ENCODE measurements at places on chromosomes 7 and 10.

DNA sequence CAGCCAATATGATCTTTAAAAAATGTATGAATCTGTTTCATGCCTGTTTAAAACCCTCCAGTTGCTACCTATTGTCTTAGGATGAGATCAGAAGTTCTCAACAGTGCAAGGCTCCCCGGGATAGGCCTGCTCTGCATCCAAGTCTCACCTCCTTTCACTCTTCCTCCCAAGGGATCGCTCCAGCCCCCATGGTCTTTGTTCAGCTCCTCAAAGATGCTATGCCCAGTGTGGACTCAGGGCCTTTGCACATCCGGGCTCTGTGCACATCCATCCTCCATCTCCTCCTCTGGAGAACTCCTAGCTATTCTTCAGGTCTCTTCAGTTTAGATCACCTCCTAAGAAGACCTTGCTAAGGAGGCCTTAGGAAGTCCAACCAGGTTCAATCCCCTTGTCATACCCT lies 82.7 kb upstream of the LEP start:
- DNase-seq: no peak

- DNase-seq: no peak
Observed at GRCh38 chr10:47161465-47161864, 138.5 kb upstream of the GDF10 start.

DNA sequence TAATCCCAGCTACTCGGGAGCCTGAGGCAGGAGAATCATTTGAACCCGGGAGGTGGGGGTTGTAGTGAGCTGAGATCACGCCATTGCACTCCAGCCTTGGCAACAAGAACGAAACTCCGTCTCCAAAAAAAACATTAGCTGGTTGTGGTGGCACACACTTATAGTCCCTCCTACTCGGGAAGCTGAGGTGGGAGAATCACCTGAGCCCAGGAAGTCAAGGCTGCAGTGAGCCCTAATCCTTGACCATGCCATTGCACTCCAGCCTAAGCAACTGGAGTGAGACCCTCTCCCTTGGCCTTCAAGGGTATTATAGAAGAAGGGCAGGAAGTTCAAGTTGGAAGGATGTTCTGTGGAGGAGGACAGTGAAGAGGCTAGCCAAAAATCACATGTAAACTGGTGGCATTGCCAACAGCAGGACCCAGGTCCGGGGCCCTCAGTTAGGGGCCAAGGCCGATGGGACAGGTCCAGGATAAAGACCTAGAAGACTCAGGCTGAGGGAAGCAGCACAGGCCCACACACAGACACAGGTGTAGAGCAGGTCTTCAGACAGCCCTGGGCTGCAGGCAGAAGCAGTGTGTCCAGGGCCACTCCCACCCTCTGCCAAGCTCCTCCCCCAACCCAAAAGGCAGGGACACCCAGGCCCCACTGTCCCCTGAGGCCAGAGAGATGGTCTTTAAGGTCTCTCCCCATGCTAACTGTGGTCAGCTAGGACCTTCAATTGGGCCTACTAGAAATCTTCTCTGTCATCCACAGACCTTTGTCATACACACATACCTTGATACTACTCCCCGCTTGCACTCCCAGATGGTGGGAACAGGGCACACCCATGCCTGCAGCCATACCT lies 8.4 kb upstream of the SAMD8 start:
- no peak for DNase-seq

GRCh38 chr7:90692947-90693346 lies 96.8 kb downstream of the CDK14 start:
- DNase-seq: no peak

DNA sequence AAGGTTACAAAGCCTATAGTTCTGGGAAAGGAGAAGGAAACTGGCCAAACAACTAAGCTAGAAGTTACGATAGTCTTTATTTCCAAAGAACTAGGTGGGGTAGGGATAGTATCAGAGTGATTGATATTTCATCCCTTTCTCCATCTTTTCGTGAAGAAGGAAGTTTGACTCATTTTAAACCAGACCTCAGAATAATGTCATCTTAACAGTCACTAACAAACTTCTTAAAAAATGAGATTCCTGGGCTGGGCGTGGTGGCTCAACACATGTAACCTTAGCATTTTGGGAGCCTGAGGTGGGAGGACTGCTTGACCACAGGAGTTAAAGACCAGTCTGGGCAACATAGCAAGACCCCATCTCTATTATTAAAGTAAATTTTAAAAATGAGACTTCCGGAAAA lies 69.4 kb downstream of the ARL4A start:
- DNase-seq: no peak

- DNase-seq: no peak
Observed at GRCh38 chr10:52950578-52950977, 178.0 kb upstream of the MBL2 start.

DNA sequence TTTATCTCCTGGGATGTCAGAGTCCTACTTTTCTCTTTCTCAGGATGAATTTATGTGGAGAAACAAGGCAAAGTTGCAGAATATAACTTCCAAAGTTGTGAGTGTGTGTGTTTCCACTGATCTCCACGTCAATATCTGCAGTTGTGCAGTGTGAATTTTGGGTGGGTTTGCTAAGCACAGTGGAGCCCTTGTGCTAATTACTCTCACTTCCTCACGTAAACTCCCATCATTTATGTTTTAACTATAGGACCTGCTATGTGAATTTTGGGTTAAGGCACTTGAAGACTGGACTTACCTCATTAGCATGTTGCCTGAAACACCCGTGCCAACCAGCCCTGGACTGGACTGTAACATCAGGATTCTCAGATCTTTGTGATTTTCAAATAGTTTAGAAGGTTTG lies 51.9 kb upstream of the NPVF start:
- DNase-seq: no peak

- peak; percentile 95 for DNase-seq
Observed at GRCh38 chr10:69327463-69328379, 49.4 kb downstream of the HK1 start.

- no peak for DNase-seq
Observed at GRCh38 chr10:68052463-68052862, 22.6 kb downstream of the HERC4 start.

DNA sequence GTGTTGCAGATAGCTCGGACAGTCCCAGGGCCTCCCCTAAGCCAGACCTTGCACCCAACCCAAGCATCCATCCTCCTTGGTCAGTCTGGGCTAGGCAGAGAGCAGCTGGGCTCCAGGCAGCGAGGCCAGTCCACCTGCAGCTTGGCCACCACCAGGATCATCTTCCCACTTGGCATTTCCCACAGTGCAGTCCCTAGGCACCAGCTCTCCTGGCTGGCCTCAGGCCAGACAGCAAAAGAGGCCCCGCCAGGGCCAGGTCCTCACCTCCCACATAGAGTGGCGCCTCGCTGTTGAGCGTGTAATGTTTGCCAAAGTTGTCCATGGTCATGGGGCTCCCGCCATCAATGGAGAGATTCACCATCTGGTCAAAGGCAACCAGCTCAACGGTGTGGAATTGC lies 171.7 kb downstream of the LCOR start:
- no peak for DNase-seq

GRCh38 chr7:137151041-137151689 lies 192.4 kb downstream of the PTN start:
- peak; percentile 85 for DNase-seq

GRCh38 chr7:122155566-122155965 lies 11.5 kb upstream of the AASS start:
- DNase-seq: peak; percentile 68

DNA sequence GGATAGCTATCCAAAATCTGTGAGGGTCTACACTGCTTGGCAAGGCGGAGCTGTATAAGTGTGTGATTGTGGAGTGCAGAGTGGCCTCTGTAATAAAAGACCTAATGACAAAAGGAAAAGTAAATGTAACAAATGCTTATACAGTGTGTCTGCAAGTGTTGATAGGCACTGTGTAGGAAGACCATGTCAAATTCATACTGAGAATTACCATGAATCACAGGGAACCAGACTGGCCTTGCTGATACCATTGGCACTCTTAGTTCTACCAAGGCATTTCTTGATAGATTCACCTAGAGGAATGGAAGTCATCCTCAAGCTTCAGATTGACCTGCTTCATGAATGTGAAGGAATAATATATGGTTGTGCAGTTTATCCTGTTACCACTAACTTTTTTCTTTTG lies 58.8 kb downstream of the CYCS start:
- no peak for DNase-seq

DNA sequence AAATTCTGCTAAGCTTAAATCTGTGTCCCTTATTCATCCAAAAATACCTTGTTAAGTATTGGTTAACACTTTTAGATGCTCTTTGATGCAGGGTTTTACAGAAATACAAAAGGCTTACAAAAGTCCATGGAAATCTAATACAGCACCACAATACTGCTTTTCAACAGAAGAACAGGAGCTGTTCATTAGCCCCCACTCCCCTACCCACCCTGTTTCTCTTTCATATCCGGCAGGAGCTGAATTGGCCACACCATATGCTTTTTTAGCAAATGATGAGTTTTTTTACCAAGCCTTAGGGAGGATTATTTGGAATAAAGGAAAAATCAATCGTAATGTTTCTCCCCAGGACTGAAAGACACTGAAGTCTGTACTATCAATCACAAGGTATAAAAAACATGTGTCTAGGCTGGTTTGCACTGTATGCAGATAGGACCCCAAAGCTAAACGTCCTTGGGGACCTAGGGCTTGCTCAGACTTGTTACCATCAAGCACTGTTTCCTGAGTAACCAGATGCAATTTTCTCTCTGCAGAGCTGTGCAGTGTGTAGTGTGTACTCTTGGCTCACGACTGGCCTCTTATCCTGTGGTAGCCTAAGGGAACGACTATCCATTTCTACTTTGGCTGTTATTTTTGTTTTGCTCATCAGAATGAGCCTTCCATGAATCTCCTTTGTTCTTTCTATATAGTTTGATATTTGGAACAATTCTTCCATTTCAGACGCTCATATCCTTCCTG lies 143.3 kb upstream of the LRGUK start:
- no peak for DNase-seq

DNA sequence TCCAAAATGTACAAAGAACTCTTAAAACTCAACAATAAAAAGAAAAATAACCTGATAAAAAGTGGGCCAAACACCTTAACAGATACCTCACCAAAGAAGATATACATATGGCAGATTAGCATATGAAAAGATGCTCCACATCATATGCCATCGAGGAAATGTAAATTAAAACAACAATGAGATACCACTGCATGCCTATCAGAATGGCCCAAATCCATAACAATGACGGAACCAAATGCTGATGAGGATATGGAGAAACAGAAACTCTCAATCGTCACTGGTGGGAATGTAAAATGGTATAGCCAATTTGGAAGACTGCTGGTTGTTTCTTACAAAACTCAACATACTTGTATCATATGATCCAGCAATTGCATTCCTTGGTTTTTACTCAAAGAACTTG lies 319.9 kb downstream of the PHTF2 start:
- no peak for DNase-seq

DNA sequence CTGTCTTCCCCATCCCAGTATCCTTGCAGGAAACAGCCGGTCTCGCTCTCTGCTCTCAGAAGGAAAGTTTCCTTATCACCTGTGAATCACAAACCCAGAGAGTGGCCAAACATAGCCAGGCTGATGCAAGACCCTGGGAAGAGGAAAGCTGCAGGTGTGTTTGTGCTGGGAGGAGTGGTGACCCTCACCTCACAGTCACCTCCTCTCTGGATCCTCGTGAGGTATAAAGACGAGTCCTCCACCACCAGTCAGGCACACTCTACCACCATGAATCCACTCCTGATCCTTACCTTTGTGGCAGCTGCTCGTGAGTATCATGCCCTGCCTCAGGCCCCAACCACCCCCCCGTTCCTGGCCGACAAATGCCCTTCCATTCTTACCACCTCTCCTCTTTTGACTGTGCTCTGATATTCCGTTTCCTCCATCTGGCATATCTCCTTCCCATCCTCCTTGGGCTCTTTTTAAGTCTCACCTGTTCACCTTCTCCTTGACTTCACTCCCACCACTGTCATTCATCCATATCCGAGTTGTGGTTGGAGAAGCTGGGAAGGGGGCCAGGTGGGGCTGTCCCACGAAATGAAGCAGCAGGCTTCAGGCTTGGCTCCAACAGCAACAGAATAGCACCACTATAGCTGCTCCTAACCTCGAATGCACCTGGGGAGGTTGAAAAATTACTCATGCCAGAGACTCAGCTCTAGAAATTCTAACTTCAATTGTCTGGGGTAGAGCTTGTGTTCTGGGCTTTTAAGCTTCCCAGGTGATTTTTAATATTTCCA lies at the start of gene PRSS1:
TSS of gene PRSS1 (plus strand) at position 255 of the 776 bp plus-strand sequence. CDS start at position 268, 13 bp downstream.
- DNase-seq: no peak

GRCh38 chr7:91551377-91552175 lies 287.3 kb downstream of the FZD1 start:
- DNase-seq: no peak

GRCh38 chr10:17453035-17453372 lies 1.4 kb downstream of the ST8SIA6 start:
- no peak for DNase-seq

DNA sequence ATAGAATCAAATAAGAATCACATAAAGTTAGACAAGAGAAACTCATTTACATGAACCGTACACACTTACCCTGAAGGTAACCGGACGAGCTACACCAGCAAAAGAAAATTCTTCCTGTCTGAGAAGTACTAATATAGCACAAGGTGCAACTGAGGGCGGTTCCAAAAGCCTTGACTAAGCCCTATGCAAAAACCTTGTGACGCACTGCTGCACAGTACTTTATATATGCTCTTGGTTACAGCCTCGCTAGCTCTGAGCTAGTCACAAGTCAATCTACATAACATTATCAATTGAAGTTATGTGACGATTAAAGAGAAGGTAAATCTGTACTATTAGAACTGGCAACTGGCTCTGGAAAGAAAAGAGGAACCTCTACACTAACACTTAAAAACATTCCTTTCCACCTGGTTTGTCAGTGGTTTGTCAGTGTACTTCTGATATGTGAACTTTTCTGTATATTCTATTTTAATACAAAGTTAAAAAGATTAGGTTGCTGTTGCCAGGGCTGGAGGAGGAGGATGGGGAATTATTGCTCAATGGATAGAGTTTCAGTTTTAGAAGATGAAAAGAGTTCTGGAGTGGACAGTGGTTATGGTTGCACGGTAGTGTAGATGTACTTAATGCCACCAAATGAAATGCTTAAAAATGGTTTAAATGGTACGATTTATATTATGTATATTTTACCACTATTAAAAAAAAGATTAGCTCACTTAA lies 21.6 kb downstream of the NT5C3A start:
- DNase-seq: peak; percentile 61

DNA sequence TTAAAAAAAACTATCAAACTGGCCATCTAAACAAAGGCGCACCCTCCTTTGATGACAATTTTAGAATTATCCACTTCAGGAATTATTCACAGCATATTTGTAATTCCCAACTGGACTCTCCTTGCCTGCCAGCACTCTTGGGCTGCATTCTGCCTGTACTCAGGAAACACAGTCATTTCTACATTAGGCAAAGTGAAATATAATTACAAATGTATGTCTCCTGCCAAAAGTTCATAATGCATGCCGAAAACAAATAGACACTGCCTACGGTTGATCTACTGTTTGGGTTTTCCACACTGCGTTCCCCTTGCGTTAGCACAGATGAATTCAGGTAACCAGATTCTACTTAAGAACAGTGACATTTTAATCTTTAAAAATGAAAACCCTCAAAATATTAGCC lies 1.9 kb downstream of the HGF start:
- DNase-seq: peak; percentile 35

DNA sequence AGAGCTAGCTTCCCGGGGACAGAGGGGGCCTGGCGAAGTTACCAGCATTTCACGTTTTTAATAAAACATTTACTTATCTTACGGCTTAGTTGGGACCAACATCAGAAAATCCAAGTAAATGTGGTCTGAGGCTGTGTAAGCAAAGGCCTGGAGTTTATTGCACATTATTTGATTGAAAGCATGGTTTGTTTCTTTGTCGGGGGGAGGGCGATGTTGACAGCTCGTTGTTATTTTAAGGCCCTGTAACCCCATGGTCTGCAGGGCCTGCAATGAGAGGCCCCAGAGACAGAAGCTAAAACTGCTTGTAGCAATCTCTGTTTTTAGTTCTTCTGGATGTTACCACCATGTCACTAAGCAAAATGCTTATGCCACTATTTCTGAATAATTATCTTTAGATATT lies 88.9 kb downstream of the MYOF start:
- no peak for DNase-seq

Measured in fibroblast of villous mesenchyme (primary cell).